ENCODE measurements at places on chromosomes 2 and 18. TPM values are rescaled to one million over a fixed set of nuclear protein-coding genes. Genes with fewer than 3 reads are reported as not detected.

DNA sequence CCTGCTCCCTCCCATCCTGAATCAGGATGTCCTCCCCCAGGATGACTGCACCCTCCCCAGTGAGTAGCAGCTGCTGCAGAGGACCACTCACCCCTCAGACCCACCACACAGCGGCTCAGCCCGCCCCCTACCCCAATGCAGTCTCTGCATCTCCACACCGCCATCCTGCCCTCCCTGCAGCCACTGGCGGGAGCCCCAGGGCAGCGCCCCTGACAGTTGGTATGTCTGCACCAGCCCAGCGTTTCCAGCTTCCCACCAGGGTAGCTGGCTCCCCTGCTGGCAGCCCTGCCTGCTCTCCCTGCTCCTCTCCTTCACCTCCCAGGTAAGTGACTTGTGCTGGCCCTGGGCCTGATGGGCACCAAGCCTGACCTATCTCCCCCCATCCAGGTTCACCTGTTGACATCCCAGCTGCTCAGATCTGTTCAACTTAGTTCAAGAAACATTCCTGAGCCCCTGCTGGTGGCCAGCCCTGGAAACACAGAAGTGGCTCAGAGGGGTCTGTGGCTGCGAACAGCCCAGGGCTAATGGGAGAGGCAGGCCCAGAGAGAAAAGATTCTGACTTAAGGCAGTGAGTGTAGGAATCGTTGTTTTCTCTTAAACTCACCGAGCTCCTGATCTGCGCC is 117.7 kb upstream of the RAB6C start:
- no peak for DNase-seq

- DNase-seq: no peak
These were observed 742.5 kb downstream of the TDRD15 start for GRCh38 chr2:21866316-21866715.

- no peak for DNase-seq
These were observed 9.5 kb downstream of the ARL4C start for GRCh38 chr2:234487356-234487755.

DNA sequence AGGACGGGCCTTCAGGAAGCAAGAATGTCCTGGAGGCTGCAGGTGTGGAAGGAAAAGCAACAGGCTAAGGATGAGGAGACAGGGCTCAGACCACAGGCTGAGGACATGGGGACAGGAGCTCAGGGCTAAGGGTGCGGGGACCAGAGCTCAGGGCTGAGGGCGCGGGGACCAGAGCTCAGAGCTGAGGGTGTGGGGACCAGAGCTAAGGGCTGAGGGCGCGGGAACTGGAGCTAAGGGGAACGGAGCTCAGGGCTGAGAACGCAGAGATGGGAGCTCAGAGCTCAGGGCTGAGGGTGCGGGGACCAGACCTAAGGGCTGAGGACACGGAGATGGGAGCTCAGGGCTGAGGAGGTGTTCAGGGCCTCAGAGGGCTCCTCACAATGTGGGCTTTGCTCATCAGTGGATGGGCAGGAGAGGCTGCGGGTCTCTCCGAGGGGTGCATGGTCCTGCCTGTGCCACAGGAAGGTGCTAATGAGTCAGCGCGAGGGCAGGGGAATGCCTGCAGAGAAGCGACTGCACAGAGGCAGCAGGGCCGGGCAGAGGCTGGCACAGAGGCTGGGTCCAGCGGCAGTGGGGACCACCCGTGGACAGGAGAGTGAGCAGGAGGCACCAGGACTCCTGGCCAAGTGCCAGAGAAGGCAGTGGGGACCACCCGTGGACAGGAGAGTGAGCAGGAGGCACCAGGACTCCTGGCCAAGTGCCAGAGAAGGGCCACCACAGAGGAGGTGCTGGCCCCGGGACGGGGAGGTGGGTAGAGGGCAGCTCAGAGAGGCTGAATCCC is 271.7 kb downstream of the TWIST2 start:
- no peak for DNase-seq

DNA sequence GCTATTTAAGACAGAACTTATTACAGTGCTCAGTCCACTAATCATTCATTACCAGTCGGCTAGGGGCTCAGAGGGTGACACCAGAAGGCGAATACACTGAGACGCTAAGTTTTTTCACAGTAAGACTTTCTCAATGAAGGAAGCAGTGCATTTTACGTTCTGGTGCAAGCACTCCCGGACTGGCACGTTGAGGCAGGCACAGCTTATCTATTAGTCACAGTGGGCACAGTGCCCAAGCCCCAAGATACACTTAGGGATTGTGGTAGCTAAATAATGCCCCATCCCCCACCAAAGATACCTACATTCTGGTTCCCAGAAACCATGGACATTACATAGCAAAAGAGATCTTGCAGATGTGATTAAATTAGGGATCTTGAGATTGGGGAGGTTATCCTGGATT is 32.6 kb upstream of the BCL11A start:
- no peak for DNase-seq

- no peak for DNase-seq
These were observed 132.8 kb downstream of the TPO start for GRCh38 chr2:1546023-1546591.

- no peak for DNase-seq
These were observed 20.7 kb downstream of the TOGARAM2 start for GRCh38 chr2:29001806-29002205.

DNA sequence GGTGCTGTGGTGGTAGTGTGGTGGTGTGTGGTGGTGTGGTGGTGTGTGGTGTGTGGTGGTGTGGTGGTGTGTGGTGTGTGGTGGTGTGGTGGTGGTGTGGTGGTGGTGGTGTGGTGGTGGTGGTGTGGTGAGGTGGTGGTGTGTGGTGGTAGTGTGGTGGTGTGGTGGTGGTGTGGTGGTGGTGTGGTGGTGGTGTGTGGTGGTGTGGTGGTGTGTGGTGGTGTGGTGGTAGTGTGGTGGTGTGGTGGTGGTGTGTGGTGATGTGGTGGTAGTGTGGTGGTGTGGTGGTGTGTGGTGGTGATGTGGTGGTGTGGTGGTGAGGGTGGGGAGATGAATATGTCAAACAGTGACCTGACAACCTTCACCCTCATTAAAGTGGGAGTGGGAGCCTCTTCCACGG is 55.6 kb upstream of the DLGAP1 start:
- no peak for DNase-seq

GRCh38 chr18:8982416-8983183 is 119.9 kb upstream of the NDUFV2 start:
- no peak for DNase-seq

GRCh38 chr18:3380384-3380961 is 69.5 kb upstream of the TGIF1 start:
- DNase-seq: no peak

DNA sequence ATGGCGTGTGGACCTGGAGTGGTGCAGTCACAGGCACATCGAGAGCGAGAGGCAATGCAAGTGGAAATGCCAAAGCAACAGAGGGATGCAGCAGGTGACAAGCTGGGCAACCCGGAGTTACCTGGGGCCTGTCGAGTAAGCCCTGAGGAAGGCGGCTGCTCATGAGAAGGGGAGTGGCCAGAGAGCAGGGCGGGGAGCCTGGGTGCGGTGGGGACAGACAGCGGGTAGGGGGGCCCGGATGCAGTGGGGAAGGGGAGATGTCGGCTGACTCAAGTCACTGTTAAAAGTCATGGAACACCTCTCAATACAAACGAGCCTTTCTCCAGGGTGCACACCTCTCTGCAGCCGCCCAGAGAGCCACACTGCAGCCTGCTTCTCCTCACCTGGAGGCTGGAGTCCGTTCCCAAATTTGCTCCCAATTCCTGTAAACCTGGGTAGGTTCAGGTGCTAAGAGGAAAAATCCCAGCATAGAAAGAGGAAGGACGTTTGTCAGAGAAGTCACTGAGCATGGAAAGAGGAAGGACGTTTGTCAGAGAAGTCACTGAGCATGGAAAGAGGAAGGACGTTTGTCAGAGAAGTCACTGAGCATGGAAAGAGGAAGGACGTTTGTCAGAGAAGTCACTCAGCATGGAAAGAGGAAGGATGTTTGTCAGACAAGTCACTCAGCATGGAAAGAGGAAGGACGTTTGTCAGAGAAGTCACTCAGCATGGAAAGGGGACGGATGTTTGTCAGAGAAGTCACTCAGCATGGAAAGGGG is 71.7 kb upstream of the TWIST2 start:
- DNase-seq: no peak

- no peak for DNase-seq
These were observed 27.7 kb downstream of the GFPT1 start for GRCh38 chr2:69359371-69359770.

Gene NAT8
- not detected for total RNA-seq

Gene LMAN2L
- 10.2 TPM for total RNA-seq

Gene ALK
- total RNA-seq: 1.0 TPM

Gene MFSD2B
- total RNA-seq: not detected

Gene FBLN7
- total RNA-seq: 5.3 TPM

Gene MAL
- total RNA-seq: not detected

Measured in mesenteric fat pad (tissue), 1 donor.